ENCODE measurements at places on chromosomes 7 and 10.

- no peak for DNase-seq
Observed at GRCh38 chr10:131653554-131654470, 247.0 kb upstream of the PPP2R2D start.

DNA sequence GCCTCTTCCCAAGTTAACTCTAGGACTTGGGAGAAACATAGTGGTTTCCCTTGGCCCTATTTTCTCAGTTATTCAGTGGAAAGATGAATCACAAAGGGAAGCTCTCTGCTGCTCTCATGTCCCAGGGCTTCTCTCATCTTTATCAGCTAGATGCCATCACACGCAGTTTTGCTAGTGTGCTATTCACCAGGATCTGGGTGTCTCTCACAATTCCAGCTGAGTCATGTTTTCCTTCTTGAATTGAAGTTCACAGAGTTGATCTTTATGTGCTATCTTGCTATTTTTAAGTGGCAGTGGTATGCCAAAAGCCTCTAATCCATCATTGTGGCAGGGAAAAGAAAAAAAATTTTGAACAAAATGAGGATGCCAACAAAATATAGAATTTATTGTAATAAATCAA lies 101.3 kb downstream of the TWIST1 start:
- DNase-seq = no peak

DNA sequence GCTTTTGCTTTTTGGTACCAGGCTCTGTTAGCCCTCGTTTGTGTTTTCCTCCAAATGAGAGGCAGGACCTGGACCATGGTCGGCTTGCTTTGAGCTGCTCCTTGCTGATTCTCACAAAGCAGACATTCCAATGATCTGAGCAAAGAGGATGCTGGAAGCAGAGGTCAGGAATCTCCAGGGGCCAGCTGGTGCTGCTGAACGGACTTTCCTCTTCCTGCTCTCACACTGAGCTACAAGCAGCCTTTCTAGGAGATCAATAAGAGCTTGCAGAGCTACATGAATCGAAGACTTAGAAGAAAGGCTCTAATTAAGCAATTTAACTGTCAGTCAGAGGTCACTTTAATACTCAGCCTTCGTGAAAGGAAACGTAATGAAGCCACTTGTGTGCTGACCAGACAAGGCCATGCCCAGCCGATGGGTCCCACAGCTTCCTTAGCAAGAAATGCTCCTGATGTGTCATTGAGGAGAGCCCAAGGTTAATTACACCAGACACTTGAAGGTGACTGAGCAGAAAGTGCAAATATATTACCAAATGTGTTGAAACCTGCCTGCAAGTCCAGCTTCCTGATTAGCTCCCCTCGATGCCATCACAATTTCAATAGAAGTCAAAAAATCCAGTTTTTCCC lies 151.3 kb upstream of the RSU1 start:
- no peak for DNase-seq

- no peak for DNase-seq
Observed at GRCh38 chr7:136136906-136137454, 159.8 kb upstream of the MTPN start.

- no peak for DNase-seq
Observed at GRCh38 chr7:132193898-132194297, 382.4 kb downstream of the PLXNA4 start.

- no peak for DNase-seq
Observed at GRCh38 chr10:99676426-99676825, 17.1 kb downstream of the ENTPD7 start.

All from cortex of kidney (tissue), 1 donor.